ENCODE measurements at places on chromosomes 5 and 9.

GRCh38 chr9:24036459-24036858, 210.4 kb upstream of the ELAVL2 start:
- no peak for DNase-seq

DNA sequence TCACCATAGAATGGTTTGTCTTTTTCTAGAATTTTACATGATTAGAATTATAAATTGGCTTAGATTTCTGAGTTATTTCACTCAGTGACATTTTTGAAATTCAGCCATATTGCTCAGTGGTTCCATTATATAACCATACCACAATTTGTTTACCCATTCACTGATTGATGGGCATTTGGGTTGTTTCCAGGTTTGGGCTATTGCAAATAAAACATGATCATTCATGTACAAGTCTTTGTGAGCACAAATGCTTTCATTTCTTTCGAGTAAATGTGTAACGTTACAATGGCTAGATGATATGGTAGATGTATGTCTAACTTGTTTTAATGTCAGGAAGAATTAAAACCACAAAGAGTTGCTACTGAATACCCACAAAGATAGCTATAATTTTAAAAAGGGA, 279.9 kb upstream of the TARS1 start:
- DNase-seq = no peak

DNA sequence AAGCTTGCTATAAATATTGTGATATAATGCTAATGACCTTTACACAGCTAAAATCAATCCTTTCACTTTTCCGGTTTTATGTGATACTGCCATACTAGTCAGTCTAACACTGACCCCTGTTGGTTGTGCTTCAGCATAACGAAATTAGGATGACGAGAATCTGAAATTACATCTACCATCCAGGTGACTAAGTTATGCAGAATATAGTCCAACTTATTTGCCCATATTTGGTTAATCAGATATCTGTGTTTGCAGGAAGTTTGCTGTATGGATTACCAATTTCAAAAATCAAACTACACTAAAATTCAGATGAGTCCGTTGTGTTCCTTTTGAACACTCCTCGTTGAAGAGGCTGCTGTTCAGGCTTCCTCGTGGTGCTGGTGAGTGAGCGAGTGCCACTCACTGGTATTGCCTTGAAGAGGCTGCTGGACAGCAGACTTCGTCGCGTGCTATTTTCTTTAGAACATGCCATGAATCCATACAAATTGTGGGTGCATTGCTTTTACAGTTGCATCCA, 32.5 kb downstream of the TENT4A start:
- peak; percentile 35 for DNase-seq

GRCh38 chr5:172167895-172168294, 20.1 kb downstream of the STK10 start:
- no peak for DNase-seq

DNA sequence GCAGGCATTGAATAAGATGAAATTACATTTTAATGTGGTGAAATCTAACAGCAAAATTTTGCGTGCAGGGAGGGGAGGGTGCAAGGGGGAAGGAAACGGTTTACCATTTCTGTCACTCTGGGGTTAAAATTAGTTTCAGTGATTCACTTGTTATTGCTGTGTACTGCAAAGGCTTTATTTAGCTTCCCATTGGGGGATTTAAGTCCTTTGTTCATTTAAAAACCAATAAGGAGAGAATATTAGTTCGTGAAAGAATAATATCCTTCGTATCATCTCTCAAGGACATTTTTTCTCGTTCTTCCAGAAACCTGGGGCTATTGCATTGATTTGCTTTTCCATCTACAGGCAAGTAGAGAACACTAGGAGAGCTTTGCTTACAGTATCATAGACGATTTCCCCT, 667.8 kb upstream of the RGMB start:
- DNase-seq = no peak

GRCh38 chr9:18331310-18331684, 142.7 kb upstream of the ADAMTSL1 start:
- no peak for DNase-seq

GRCh38 chr5:54753034-54753433, 232.4 kb downstream of the ESM1 start:
- DNase-seq = no peak

DNA sequence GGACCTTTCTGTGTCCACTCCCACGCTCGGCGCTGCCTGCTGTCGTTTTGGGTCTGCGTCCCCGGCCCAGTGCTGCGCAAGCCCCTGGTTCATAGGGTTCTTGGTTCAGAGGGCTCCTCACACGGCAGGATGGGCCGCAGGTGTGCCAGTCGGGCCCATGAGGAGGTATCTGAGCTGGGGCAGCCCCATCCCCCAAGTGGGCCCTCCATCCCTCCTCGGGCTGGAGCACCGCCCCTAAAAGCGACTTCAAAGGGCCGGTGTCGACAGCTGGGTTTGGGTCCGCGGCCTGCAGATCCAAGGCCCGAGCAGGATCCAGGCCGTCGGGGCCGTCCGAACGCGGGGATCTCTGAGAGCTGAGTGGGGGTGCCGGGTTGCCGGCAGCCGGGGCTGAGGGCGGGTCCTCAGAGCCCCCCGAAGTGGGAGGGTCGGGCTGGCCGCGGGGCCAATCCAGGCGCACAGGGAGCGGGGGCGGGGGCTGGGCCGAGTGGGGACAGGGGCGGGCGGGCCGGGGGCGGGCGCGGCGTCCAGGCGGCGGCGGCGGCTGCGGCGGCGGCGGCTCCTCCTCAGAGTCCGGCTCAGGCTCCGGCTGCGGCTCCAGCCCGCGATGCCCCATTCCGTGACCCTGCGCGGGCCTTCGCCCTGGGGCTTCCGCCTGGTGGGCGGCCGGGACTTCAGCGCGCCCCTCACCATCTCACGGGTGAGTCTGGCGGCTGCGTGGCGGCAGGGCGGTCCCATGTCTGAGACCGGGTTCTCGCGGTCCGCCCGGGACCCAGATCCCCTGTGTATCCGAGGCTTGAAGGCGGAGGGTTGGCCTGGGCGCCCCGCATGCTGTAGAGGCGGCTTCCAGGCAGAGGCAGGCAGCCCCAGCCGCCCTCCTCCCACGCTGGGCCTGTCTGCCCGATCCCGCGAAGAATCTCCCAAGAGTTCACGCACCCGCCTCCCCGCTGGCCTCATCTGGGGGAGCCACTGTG, at the start of gene PDLIM4:
Gene PDLIM4, plus strand, starts transcription at position 566 of the 971 bp plus-strand sequence. Its CDS starts 39 bp downstream, at position 605.
- DNase-seq = no peak
